M059J (cell line): ENCODE measurements at places on chromosomes 4 and X. TPM values are rescaled to one million over a fixed set of nuclear protein-coding genes. Genes with fewer than 3 reads are reported as not detected.

WWC2 gene
- total RNA-seq, result 9.0 and 16.7 TPM in 2 replicates

PDZD11 gene
- total RNA-seq, result 220 and 248 TPM in 2 replicates

FGA gene
- total RNA-seq, result not detected in 2 replicates

MAP3K15 gene
- total RNA-seq, result not detected in 2 replicates

C4orf50 gene
- not detected in 2 replicates for total RNA-seq

GAGE1 gene
- total RNA-seq, result not detected in 2 replicates

DTHD1 gene
- not detected in 2 replicates for total RNA-seq

POLN gene
- 0.44 TPM in 1 of 2 replicates, not detected in the other for total RNA-seq

MSX1 gene
- total RNA-seq, result 11.4 and 12.6 TPM in 2 replicates

CT45A3 gene
- total RNA-seq, result 0.37 TPM in 1 of 2 replicates, not detected in the other

EVC2 gene
- 2.5 and 5.5 TPM in 2 replicates for total RNA-seq

NPNT gene
- 0.07 TPM in 1 of 2 replicates, not detected in the other for total RNA-seq

KLHL15 gene
- total RNA-seq, result 7.2 and 11.3 TPM in 2 replicates

NLGN4X gene
- 0.02 and 0.15 TPM in 2 replicates for total RNA-seq

NOX1 gene
- not detected in 2 replicates for total RNA-seq

USP17L29 gene
- total RNA-seq, result not detected in 2 replicates

PHOX2B gene
- not detected in 2 replicates for total RNA-seq
